ENCODE measurements at places on chromosomes 7 and 10.

DNA sequence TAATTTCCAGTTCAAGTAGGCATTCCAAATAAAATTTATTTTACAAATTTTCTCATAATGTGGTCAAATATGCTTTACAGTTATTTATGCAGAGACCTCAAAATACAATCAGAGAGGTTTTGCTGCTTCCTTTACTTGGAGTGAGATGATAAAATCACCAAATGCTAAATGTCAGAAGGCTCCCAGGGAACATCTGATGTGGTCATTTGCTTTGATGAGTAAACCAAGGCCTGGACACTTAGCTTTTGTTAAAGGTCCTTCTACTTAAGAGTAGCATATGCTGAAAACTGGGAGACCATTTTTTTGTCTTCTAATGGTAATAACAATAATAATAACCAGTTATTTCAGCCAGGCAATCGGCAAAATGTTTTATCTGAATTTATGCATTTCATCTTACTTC lies 60.6 kb upstream of the AKR1E2 start:
- DNase-seq = no peak

DNA sequence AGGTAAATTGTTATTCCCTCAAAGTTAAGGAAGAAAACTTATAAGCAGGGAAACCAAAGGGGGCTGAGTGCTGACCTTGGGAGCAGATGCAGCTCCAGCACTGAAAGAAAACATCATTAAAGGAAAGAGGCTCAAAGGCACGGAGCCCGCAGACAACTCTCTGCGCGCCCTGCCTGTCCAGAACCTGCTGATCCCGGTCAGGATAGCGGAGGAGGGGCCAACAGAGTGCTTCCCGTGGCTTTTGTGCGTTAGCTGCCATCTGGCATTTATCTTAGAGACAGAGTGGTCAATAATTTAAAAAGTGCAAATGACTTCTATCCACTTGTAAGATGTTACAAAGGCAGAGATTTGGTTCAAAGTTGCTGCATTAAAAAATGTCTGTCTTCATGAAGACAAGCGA lies 162.1 kb downstream of the FANK1 start:
- peak; percentile 83 for DNase-seq

- DNase-seq = no peak
Measured at GRCh38 chr7:122268101-122268500, 36.4 kb downstream of the FEZF1 start.

GRCh38 chr10:88017781-88018180 lies 154.4 kb downstream of the PTEN start:
- DNase-seq = no peak

GRCh38 chr10:1515121-1515779 lies 222.1 kb downstream of the ADARB2 start:
- DNase-seq = no peak

GRCh38 chr10:25393621-25394020 lies 218.8 kb downstream of the GPR158 start:
- no peak for DNase-seq

DNA sequence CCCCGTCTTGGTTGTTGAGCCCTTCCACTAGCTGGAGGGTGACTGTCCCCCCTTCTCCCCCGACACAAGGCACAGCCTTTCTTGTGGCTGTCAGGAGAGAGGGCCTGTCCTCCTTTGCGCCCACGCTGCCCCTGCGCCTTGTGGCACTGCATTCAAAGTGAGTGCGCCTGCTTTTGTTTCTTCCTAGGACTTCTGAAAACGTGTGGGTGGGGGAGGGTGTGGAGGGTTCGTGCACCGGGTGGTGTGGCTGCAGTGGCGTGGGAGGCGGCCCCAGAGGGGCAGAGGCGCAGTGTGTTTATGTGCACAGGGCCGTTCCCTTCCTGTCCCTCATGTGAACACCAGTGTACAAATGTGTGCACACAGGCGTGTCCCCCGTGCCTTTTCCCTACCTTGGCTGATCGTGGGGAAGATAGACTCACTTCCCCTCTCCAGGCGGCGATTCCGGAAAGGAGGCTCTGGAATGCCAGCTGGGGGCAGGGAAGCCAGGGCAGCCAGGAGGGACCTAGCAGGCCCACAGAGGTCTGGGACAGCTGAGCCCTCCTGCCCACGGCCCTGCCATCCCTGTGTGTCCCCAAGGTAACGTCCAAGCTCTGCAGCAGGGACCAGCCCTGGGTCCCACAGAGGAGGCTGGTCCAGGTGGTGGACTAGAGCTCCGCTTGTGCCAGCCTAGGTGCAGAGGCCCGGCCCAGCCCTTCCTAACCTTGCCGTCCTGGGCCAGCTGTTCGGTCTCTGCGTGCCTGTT lies 88.8 kb downstream of the LHPP start:
- DNase-seq = no peak

- peak; percentile 32 for DNase-seq
Measured at GRCh38 chr10:89207801-89208551, 859 bp upstream of the CH25H start.

GRCh38 chr7:87581723-87582122 lies 19.0 kb downstream of the ABCB1 start:
- DNase-seq = no peak

DNA sequence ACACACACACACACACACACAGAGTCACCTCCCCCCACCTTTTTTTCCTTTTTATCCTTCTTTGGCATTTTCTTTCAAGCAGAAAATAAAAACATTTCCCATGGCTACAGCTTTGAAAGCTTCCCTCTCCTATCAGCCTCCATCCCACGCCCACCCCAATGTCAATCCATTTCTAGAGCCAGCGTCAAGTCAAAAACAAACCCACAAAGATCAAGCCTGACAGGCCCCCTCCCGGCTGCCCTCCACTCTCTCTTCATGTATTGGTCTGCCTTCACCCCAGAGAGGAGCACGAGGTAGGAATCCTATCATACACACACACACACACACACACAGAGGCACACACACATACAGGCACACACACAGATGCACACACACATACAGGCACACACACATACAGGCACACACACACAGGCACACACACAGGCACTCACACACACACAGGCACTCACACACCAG lies 8.0 kb upstream of the TNRC18 start:
- DNase-seq = no peak

GRCh38 chr10:123922126-123922525 lies 30.5 kb upstream of the CPXM2 start:
- DNase-seq = no peak

GRCh38 chr10:103096130-103096529 lies 96.9 kb downstream of the NT5C2 start:
- DNase-seq = no peak

DNA sequence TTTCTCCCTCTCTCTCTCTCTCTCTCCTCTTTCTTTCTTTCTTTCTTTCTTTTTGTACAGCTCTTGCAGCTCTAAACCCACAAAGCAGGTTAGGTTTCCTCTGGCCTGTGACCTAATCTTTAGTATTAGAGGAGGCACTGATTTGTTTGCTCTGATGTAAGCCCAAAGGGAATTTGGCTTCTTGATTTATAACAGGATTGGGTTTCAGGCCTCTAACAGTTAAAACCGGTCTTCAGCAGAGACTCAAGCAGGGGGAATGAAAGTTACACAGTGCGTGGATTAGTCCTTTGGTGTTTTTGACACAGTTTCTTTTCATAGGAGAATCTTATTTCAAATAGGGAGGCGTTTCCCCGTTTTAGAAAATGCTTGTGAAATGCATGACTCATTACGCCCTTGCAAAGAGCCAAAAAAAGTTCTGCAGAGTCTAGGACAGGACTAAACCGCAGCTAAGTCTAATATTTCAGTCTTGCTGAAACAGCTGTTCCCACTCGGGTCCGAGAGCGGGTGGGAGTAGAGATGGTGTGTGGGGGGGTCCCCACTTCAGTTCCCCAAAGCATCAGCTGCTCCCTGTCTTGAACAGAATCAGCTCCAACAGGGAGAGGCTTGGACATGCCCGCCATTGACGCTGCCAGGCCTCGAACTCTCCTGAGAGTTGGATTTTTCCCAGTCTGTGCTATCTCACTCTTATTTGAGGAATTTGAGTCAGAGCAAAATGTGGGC lies 296.5 kb upstream of the PITRM1 start:
- no peak for DNase-seq

GRCh38 chr10:49225218-49225876 lies 37.2 kb upstream of the TMEM273 start:
- DNase-seq = no peak

DNA sequence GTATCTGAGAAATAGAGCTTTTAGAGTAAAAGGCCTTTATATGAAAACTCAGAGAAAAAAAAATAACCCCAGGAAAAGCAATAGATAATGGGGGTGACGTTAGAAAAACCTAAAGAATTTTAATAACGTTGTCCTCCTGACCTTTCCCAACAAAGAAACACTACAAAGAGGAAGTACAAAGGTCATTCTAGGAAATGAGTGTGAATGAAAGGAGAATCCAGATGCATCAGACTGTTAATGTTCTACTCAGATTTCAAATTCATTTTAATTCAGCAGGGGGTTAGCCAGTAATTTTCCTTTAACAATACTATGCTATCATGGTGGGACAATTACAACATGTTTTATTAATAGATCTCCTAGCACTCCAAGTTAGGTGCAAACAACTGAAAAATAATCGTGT lies 73.8 kb upstream of the CDK1 start:
- no peak for DNase-seq

- no peak for DNase-seq
Measured at GRCh38 chr7:131652194-131652593, 95.8 kb upstream of the PODXL start.

GRCh38 chr7:127754457-127754856 lies 102.5 kb downstream of the SND1 start:
- DNase-seq = no peak

GRCh38 chr10:25388188-25388861 lies 213.5 kb downstream of the GPR158 start:
- DNase-seq = no peak

DNA sequence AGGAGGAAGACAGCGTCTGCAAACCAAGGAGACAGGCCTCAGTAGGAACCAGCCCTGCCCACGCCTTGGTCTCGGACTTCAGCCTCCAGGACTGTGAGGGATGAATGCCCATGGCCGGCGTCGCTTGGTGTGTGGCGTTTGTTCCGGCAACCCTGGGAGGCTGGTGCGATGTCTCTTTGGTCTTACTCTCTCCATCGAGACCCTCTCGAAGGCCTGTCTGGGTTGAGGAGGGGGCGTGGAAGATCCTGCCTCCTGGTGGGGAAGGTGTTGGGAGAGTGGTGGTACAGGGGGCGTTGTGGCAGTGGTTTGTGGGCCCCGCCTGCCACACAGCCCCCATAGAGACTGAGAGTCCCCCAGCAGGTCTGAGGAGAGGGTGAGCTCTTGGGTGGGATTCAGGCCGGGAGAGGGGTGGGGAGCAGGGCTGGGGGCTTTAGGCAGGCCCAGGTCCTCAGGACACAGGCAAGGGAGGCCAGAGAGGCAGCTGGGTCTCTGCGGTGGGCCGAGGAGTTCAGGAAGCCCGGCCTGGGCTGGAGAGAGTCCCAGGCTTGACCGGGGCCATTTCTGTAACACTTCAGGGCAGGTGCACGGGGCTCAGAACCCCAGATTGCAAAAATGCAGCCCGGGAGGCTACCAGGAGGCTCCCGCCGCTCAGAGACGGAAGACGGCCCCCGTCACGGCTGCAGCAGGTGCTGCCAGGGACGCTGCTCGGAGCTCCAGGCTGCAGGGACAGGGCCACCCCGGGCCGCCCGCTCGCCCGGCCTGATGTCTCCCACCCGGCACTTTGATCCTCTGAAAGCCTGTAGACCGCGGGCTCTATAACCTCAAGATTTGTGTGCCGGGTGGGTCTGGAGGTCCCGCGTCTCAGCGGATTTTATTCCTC lies 33.8 kb upstream of the PSMG3 start:
- DNase-seq = no peak

GRCh38 chr7:133139350-133139749 lies 57.5 kb upstream of the CHCHD3 start:
- peak; percentile 19 for DNase-seq

GRCh38 chr10:131790021-131790420 lies 110.8 kb upstream of the PPP2R2D start:
- DNase-seq = peak; percentile 37

- peak; percentile 56 for DNase-seq
Measured at GRCh38 chr7:131843898-131844331, 287.5 kb upstream of the PODXL start.

GRCh38 chr7:71563276-71563675 lies 431.3 kb downstream of the GALNT17 start:
- DNase-seq = no peak

- DNase-seq = no peak
Measured at GRCh38 chr7:135121868-135122267, 26.0 kb upstream of the TMEM140 start.

GRCh38 chr10:29355411-29355991 lies 66.6 kb downstream of the LYZL1 start:
- DNase-seq = no peak

- no peak for DNase-seq
Measured at GRCh38 chr10:88661018-88661417, 3.2 kb upstream of the LIPF start.

DNA sequence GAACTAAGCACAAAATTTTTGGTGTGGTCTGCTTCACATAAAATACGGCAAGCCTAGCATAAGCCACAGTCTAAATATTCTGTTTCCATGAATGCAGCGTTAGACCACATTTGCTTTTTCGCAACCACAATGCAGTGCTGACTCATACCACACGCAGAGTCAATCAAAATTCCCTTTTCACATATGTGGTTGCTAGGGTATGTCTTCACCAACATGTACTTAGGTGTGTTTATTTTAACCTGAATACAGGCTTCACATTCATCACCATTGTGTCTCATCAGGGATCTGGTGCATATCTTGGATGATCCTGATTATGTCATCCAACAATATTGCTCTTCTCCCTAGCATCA lies 90.8 kb downstream of the CHN2 start:
- DNase-seq = no peak

DNA sequence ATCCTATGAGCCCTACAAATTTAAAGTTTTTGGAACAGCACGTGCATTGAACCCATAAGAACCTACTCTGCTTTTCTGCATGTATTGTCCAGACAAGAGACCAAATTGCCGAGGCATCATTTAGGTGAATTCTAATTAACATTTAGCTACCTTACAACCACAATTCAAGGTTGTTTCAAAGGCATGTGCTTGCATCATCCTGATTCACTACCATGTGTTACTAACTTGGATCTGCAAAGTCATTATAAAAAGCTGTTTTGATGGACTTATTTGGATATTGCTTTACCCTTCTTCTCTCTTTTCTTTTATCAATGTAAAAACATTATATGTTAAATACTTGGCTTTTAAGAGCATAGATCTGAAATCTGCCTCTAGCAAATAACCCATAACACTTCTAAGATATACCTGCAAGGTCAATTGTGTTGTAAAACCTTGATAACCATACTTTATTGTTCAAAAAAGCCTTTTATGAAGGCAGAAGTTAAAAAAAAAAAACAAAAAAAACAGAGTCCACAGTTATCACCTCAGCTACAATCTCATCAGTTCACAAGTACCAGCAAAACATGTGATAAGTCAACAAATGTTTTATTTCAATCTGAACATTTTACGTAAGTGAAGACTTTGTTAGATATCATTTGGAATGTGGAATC lies 51.9 kb downstream of the CFTR start:
- no peak for DNase-seq

All from BE2C (cell line).